LoVo (cell line): ENCODE measurements at places on chromosomes 12 and 14.
A peak's percentile ranks its signal among the peaks of the same experiment; 100 is the strongest.

DNA sequence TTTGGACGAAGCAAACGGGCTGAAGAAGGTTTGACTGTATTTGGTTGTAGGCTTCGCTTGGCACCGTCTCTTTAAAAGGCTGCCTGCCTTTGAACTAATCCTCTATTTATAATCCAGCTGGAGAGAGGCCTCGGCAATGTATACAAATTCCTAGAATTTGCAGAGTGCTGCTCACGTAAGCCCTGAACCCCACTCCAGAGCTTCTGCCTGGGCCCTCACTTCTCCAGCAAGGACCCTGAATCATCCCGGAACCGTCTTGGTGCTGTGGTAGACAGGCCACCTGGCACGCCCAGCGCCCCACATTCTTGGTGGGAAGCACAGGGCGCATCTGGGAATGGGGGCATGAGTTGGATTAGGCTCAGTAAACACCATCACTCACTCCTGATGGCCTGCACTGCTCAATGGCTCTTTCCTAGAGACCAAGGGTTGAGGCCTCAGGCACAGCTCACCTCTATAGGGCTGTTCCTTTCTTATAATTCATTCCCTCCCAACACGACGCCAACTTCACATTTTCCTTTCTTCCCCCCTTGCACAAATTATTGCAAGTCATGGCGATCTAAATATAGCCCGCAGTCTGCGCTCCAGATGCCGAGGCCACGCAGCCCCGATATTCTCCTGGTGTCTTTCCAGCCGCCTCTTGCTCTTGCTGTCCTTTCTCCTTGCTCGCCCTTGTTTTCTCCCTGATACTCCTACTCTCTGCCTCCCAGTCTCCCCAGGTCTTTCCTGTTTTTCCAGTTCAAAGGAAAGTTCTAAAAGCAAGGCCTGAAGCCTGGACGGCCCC is 141.0 kb downstream of the ZFP36L1 start:
- DNase-seq = no peak

DNA sequence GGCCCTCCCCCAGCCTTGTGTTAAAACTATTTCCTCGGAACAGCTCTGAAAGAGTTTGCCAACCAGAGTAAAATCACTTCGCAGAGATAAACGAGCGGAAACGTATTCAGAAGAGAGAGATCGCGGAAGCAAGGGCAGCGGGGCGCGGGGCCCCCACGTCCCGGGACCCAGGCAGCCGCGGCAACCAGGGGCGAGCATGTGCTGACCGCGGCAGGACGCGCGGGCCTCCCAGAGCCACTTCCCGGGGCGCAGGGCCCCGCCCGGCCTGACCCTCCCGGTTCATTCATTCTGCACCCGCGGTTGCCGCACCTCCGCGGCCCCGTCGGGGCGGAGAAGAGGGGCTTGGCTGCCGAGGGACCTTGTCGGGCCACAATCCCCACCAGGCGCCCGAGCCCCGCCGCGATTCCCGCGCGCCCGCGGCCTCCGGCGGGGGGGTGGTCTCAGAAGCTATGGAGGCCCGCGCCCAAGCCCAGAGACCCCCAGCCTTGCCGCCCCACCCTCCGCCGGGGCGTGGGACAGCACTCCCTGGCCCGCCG is 598 bp downstream of the UBE2N start:
- peak; percentile 24 for DNase-seq

DNA sequence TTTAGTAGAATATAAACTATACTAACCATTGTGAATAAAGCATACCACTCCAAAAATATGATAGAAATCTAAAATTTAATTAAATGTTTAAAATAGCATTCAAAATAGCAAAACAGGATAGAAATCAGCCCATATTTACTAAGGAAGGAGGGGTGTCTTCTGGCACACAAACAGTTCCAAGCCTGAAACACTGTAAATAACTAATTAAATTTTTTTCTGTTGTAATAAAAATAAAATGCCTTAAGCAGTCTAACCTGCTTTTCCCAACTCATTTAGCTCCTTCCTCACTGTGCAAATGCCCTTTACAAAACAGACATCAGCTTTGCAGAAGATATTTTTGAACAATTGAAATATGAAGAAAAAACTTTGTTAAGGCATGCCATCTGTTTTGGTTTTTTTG is 707.1 kb upstream of the USP15 start:
- DNase-seq = no peak

- no peak for DNase-seq
These were observed 142.3 kb upstream of the TBX3 start for GRCh38 chr12:114826244-114826643.

GRCh38 chr12:7498809-7499208 is 4.8 kb downstream of the CD163 start:
- DNase-seq = no peak

DNA sequence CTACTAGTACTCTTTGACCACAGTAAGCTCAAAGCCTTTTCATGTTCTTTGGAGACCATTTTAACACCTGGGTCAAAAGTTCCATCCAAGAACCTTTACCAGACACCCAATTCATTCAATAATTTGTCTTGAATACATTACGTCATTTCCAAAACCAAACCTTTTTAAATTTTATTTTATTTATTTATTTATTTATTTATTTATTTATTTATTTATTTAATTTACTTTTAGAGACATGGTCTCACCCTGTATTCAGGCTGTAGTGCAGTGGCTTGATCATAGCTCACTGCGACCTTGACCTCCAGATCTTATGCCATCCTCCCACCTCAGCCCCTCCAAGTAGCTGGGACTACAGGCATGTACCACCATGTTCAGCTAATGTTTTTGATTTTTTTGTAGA is 113.5 kb downstream of the BCAT1 start:
- DNase-seq = no peak

GRCh38 chr14:101585211-101585610 is 23.9 kb downstream of the DIO3 start:
- DNase-seq = no peak

GRCh38 chr12:16605642-16606116 is 283 bp downstream of the LMO3 start:
- DNase-seq = peak; percentile 15

- no peak for DNase-seq
These were observed 8.6 kb upstream of the HDAC7 start for GRCh38 chr12:47828008-47828975.

DNA sequence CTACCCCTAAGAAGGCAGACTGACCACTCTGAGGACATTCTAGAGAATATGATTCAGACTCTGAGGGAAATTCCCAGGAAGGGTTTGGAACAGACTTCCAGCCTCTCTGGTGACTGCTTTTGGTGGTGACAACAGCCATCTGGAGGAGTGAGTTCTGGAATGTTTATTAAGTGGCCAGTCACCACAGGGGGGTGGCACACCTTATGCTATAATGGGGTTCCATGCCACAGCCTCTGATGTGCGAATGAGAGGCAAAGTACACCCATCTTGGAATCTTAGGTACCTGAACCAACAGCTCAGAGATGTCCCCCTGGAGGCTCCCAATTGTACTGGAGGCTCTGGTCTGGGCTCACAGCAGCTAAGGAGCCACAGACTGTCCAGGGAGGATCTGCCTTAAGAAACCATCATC is 9.5 kb upstream of the TINF2 start:
- DNase-seq = no peak
